ENCODE measurements at places on chromosomes 1 and 21. TPM values are rescaled to one million over a fixed set of nuclear protein-coding genes. Genes with fewer than 3 reads are reported as not detected.

- DNase-seq: no peak
Observed at GRCh38 chr1:1842360-1843146, 48.3 kb downstream of the GNB1 start.

- DNase-seq: no peak
Observed at GRCh38 chr1:38083541-38083940, 36.9 kb upstream of the POU3F1 start.

DNA sequence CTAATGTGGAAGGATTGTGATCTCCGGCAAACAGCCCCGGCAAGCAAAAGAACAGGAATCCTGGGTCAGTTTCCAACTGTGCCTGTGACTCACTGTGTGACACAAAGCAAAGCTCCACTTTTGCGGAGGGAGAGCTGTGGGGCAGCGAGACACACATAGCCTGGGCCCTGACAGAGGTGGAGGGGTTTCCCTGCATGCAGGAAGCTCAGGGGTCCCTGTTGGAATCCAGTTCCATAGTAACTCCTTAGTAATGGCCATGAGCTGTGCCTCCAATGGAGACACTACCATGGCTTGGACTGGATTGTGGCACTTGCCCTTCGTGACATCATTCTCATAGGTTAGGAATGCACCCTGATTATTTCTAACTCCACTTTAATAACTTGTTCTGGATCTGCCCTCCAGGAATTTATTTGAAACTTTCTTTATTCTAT lies 47.0 kb upstream of the ATF3 start:
- no peak for DNase-seq

The FCRL6 gene
- not detected for total RNA-seq
